ENCODE measurements at places on chromosomes 1 and 21.

GRCh38 chr1:64526312-64526711 lies 56.4 kb downstream of the CACHD1 start:
- DNase-seq: no peak

DNA sequence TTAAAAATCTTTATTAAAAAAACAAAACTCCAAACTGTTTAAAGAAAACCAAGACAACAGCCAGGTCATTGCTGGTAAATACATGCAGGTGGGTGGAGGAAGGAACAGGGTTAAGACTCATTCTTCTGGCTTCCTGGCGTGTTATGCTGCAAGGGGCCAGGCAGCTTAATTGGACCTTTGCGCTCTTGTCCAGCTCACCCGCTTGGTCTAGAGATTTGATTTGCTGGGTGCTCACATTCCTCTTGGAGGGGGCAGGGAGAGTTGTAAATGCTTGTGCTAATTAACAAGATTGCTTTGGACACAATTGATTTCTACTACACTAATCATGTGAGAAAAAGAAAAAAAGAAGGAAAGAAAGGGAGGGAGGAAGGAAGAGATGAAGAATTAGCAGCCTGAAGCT lies 10.5 kb downstream of the CEP104 start:
- DNase-seq: no peak

GRCh38 chr1:116827607-116828105 lies 73.4 kb downstream of the CD2 start:
- DNase-seq: no peak

DNA sequence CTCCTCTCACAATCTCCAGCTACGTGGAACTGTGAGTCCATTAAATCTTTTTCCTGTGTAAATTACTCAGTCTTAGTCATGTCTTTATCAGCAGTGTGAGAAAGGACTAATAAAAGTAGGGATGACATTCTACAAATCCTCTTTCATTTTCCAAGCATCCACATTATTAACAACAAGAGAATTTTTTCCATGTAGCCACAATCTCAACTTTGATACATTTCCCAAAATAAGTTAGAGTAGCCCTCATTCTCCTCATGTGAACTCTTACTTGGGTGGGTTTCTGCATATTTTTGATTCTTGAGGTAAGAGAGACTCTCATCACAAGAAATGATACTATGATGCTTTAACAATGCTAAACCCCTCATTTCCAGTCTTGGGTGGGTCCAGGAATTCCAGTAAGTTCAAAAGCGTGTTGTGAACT lies 52.8 kb downstream of the TNFSF18 start:
- no peak for DNase-seq

DNA sequence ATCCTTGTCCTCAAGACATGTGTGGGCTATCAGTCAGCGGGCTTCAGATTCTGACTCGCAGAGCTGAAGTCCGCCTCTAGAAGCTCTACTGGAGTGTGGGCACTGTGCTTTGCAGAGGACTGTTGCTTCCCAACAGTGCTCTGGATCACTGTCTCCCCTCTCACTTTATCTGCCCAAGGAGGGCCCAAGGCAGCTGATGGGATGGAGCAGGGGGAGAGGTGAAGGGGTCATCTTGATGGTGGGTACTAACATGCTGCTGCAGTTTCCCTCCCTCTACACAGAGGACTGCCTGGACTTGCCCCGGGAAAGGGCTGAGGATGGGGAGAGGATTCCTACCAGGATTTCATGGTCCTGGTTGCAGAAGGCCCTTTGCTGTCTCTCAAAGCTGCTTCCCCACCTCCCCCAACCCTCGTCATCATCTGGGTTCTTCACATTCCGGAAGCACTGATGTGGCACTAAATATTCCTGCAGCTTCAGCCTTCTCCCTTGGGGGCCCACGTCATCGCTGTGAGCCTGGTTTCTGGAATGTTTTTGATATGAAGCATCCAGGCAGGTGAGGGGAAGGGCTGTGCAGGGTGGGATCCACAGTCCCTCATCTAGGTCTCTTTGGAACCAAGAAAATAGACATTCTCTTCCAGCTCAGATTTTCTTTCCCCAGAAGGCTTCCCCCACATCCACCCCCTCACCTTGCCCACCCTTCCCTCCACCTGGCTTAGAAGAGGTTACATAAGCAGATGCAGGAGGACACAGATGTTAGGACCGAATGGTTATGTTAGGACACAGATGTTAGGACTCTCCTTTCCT lies 23.2 kb downstream of the NUAK2 start:
- DNase-seq: no peak

- DNase-seq: no peak
Observed at GRCh38 chr1:206685334-206685768, 646 bp downstream of the MAPKAPK2 start.

GRCh38 chr1:67589519-67590233 lies 95.3 kb upstream of the GADD45A start:
- no peak for DNase-seq

DNA sequence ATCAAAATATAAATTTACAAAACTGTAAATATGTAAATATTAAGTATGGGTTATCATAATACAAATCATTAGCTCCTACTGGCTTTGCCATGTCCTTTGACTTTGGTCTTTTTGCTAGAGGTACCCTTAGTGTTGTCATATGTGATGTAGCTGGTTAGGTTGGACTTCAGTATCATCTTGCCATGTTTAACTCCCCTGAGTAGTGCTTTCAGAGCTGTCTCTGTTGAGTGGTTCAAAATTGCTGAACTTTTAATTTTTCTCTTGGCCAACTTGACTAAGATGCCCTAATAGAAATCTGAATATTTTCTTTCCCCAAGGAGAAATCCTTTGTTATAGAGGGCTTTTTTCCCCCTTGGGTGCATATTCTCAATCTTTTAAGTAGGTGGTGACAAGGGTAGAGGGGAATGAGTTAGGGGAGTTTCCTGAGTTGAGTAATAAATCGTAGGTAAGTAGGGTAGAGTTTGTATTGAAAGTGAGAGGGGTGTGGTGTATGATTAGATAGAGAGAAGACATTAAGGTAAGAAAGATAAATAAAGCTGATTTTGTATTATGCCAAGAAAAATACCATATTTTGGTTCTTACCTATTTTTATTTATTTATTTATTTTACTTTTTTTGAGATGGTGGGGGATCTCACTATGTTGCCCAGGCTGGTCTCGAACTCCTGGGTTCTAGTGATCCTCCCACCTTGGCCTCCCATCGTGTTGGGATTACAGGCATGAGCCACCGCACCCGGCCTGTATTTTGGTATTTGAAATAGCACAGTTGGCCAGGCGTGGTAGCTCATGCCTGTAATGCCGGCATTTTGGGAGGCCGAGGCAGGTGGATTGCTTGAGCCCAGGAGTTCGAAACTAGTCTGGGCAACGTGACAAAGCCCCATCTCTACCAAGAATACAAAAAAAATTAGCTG lies 21.8 kb downstream of the RPRD2 start:
- DNase-seq: no peak

GRCh38 chr1:241310451-241310850 lies 46.6 kb downstream of the RGS7 start:
- no peak for DNase-seq

DNA sequence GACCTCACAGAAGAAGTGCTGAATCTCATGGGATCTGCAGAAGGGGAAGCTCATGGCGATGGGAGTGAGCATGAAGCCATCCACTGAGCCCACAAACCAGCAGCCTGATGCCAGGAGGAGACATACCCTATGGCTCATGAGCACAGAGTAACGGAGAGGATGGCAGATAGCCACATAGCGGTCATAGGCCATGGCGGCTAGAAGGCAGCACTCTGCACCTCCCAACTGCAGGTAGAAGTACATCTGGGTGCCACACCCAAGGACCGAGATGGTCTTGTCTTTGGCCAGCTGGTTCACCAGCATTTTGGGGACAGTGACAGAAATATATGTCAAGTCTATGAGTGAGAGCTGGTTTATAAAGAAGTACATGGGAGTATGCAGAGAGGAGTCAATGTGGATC lies 4.3 kb downstream of the OR2T10 start:
- DNase-seq: no peak

DNA sequence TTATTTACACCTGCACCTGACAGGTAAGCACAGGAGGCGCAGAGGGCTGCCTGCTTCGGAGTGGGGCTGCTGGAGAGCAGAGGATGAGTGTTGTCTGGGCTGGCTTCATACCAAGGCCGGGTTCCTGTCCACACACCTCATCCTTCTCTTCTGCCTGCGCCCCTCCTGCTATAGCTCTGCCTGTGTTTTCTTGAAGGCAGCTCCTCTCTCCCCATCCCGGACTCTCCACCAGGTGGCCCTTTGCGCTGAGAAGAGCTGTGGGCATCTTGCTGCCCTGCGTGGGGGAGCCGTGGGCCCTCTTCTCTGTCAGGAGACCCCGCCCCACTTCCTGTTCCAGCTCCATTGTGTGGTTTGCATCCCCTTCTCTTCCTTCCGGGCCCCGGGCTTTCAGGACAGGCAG lies 35.0 kb downstream of the ARHGEF10L start:
- DNase-seq: no peak

- no peak for DNase-seq
Observed at GRCh38 chr1:40305871-40306270, 11.2 kb downstream of the COL9A2 start.

GRCh38 chr1:89724369-89725010 lies 91.6 kb downstream of the LRRC8C start:
- DNase-seq: no peak

GRCh38 chr1:23644555-23644866 lies 47.1 kb upstream of the RPL11 start:
- no peak for DNase-seq
